Heart left ventricle (tissue), 16 donors: ENCODE measurements at places on chromosomes 5 and 9.
A peak's percentile ranks its signal among the peaks of the same experiment; 100 is the strongest.

DNA sequence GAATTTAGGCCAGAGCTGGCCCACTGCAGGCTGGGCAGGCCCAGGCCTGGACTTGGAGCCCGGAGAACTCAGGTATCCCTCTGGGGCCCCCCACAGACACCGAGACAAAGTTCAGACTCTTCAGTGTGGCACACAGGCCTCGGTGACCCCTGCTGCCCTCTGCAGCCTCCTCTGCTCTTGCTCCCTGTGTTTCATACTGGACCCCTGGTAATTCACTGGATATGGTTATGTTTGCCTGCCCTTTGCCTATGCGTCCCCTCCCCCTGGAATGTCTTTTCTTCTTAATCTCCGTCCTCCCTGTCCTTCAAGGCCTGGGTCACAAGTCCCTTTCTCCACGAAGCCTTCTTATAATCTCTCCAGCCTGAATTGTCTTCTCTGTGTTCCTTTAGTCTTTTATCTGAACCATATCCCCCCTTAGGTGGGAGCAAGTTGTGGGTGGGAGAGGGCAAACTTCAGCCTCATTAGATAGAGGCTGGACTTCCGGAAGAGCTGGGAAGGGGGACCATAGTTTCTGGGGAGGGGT, 30.1 kb downstream of the GSN start:
- DNase-seq, result no peak

DNA sequence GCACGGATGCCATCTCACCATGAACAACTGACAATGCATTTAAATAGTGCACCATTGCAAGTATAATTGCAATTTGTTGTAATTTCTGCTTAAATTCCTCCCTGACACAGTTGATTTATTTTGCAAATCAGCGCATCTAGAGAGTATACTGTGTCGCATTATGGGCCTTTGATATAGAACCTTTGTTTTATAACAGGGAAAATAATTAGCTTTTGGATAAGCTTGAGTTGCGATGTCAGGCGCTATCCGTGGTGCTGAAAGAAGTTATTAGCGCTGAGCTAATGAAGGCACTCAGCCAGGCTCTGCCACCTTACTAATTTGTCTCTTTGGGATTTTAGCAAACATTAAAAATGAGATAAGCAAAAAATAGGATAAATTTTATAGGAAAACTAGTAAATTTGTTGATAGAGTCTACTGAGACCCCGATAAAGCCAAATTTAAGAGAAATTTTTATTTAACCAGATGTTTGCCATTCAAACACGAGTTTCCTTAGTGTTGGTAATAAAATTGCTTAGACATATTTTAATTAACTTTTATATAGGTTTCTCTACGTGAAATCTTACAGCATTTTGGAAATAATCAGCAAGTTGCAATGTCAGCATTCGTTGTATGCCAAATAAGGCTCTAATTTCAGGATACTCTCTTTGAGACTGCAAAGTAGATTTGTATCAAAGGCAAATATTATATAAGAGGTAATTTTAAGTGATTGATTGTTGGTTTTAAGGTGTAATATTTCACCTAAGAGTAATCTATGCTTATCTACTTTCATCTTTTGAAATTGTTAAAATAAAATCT, 355.5 kb downstream of the TLR4 start:
- peak; percentile 25 for DNase-seq

DNA sequence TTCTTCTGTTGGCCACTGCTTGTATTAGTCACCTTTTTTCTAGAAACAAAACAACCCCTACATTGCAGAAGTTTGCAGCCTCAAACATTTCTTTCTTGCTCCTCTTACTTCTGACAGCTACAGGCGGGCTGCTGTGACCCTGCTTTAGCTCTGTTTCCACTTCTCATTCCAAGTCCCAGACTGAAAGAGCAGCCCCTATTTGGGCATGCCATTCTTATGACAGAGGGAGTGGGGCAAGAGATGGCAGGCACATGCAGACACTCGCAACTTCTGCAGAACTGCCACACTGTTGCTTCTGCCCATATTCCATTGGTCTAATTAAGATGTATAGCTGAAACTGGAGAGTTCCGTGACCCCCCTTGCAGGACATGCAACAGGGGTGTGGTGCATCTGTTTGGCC, 19.6 kb upstream of the RPS23 start:
- DNase-seq, result no peak

- DNase-seq, result peak; percentile 41
These were observed 6.7 kb upstream of the WNT8A start for GRCh38 chr5:138077064-138077696.

DNA sequence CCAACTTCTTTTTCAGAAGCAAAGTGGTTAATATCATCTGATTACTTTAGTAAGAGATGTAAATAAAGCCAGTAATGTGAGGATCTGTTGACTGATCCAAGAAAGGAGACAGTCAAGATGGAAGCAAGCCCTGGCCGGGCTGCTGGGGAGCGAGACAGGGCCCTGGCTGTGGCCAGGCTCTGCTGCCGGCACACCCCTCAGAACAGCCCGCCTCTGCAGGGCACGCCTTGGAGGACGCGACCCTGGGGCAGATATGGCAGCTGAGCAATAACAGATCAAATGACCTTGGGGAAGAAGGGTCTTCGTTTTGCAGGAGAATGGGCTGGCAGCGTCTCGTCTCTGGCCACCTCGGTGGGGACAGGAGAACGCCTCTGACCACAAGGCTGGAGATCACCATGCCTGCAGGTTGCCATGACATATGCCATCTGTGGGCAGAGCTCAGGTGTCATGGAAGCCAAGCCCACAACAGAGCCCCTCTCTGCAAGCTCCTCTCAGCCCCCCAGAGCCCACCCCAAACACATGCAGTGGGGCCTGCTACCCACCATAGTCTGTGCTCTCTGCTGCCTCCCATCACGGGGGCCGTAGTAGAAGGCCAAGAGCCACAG, 206.5 kb downstream of the FANCC start:
- no peak for DNase-seq

DNA sequence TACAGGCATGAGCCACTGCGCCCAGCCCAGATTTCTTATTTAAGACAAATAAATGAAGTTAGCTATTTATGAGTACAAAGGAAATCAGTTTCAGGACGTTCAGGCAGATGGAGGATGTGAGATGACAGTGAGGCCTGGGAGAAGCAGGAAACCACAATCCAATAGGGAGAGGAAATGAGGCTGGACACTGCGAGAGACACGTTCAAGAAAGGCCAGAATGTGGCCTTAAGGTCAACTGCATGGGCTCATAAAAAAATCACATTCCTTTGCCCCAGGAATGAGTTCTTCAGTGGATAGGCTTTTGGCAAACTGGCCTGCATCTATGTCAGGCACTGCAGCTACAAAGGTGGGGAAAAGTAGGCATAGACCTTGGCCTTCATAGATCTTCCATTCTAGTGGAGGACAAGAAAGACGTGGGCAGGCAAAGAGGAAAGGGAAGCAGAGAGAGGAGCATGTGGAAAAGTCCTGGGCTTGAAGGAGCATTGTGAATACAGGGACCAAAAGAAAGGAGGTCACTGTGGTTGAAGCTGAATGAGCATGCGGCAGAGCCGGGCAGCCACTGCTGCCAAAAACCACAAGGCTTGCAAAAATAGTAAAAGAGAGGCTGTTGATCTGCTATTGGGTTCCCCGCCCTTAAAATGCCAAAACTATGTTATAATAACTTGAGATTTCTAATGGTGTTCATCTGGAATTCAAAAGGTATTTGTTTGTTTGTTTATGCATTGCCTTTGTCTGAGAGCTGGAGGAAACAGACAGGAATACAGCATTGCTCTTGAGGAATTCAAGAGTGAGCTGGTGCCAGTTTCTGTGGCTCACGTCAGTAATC, 133.0 kb downstream of the GNA14 start:
- DNase-seq, result peak; percentile 57
